Suprapubic skin (tissue), 4 donors: ENCODE measurements at places on chromosomes 3 and 15.

DNA sequence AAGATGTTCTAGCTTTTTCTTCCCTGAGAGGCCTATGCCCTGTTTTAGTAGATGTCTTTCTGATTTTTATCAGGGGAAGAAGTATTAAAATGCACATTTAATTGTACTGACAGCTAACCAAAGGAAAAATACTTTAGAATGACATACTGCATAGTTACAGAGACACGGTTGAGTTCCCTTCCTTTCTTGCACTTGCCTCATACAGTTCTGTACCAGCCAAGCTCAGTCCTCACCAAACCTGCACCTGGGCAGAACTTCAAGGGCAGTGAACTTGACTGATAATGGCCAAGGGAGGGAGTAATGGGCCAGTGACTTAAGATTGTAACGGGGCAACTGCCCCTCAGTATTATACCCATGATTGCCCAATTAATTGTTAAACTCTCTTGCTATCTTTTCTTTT is 34.1 kb upstream of the RASGRP1 start:
- no peak for DNase-seq

DNA sequence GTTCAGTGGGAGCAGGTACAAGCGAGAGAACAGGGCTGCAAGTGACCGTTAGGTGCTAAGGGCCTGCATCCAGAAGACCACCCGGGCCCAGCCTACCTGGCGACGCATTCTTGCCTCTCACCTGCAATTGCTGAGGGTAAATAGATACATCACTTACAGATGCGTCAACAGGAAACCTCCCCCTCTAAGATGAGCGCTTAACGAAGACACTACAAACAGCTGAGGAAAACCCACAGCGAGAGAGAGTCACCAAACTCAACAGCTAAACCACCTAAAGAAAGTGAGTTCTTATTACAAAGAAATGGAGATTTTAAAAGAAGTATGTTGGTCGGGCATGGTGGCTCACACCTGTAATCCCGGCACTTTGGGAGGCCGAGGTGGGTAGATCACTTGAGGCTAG is 157.9 kb downstream of the CHSY1 start:
- no peak for DNase-seq

GRCh38 chr3:46019707-46020106 is 7.6 kb downstream of the XCR1 start:
- DNase-seq: no peak

- DNase-seq: no peak
Observed at GRCh38 chr3:124397088-124397487, 333.2 kb upstream of the UMPS start.

- no peak for DNase-seq
Observed at GRCh38 chr3:178022599-178022998, 513.6 kb upstream of the KCNMB2 start.

DNA sequence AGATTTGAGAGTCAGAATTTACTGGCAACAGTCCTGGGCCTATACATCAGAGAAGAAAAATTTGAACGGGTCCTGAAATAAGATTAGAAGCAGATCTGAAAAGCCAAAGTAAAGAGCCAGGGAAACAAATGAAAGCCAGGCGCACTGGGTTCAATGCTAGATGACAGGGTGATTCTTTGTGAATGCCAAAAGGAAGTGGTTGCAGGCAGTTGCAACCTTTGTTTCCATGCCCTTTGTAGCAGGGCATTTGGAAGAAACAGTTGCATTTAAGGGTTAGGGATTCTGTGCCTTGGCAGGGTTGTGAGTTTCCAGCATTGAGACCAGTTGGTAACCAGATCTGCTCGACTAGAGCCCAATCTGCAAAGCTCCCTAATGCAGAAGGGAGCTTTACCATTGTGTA is 36.4 kb upstream of the MTHFS start:
- no peak for DNase-seq
